ENCODE measurements at places on chromosomes 4 and X.

DNA sequence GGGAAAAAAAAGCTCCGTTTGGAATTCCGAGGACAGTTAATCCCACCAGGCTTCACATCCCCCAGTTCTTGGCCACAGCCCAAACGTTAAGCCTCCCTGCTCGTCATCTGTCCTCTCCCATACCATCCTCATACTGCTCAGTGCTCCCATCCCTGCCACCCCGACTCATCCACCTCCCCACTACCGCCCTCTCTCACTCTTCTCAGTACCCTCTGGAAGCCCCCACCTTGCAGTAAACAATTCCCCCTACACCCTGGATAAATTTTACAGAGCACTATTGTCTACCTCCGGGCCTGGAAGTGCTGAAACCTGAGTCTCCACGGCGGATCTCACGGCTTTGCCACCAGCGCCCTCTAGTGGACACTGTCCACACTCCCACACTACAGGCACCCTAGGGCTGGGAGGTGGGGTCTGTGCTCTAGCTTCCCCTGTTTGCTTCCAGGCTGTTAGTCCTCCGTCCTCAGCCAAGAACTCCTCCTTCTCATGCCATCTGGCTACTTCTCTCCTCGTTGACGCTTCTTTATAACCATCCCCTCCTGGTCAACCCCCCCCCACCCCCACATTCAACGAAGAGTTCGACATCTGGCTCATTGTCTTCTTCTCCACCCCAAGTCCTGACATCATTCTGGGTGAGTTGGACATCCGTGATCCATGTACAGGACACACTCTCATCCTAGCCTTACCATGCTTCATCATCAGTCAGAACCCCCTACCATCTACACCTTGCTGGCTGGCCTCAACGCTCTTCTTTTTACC lies 54.5 kb downstream of the RTL9 start:
- peak; percentile 73 for DNase-seq

- no peak for DNase-seq
Measured at GRCh38 chr4:21377046-21377445, 571.5 kb downstream of the KCNIP4 start.

- no peak for DNase-seq
Measured at GRCh38 chr4:185068837-185069236, 50.5 kb downstream of the HELT start.

GRCh38 chrX:94058728-94059382 lies 384.8 kb downstream of the FAM133A start:
- peak; percentile 0 for DNase-seq

- no peak for DNase-seq
Measured at GRCh38 chrX:100625985-100626491, 10.6 kb downstream of the TSPAN6 start.

DNA sequence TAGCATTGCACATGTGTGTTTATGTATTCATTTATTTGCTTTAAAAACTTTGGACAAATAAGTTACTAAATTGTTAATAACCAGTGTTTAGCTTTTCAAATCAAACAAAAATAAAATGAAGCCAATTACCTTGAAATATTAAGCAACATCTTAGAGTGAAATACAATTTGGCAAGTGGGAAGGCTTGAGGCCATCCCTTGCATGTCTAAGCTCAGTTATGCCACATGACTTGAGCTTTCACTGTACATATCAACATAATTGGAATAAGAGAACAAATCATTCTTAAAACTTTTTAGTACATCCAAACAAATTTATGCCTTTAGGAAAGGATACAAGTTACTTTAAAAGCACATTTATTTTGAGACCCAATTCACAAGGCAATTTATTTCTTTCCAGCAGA lies 640.6 kb downstream of the SPRY1 start:
- no peak for DNase-seq
